Kidney glomerular epithelial cell (primary cell): ENCODE measurements at places on chromosomes 7 and 10.

DNA sequence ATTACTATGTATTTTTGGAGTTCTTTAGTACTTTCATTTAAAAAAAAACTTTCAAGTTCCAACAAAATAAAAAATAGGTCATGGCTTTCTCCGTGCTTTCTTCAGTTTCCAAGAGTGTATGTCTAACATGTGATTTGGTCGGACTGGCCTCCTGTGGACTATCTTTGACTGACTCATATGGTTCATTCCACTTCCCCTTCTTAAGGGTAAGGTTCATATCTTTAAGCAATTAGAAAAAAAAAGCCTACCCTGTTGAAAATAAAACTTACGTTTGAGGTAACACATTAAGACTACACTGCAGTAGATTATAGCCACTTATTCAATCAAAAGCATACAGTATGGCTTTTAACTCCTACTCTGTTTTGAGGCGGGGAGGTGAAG is 112.8 kb upstream of the AHR start:
- no peak for DNase-seq

DNA sequence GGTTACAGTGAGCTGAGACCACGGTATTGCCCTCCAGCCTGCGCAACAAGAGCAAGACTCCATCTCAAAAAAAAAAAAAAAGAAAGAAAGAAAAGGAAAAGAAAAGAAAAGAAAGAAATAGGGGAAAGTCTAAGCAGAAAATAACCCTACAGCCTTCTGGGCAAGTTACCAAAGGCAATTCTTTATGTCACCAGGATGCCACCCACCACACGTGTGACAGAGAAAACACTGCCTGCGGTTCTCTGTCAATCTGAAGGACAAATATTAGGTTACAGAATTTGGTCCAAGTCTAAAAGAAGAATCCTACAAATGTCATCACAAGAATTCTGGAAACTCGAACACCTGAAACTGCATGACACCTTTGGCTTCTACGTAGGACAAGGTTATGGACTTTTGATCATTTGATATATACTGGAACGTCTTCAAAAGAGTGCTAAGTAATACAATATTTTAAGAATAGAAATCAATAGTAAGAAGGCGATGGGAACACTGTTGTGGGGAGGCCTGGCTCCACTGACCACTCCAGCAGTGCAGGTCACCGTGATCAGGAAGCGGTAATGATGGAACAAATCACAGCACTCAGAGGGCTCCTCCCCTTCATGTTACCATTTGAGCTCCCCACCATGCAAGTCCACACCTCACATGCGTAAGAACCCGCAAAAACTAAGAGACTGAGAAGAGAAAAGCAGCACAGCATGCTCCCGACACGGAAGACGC is 75.8 kb downstream of the MAD1L1 start:
- DNase-seq: no peak

DNA sequence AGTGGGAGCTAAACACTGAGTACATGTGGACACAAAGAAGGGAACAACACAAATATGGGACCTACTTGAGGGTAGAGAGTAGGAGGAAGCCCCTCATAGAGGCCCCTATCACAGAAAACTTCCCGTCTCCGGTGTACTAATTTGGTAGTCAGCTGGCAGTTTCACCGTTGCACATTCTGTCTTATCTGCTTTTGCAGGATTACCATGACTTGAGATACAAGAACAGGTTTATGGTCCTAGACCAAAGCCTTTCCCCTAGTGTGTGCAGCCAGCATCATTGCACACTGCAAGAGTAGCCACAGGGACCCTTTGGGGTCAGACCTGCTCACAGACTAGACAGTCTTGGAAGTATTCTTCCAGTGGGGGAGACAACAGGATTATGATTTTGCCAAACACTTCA is 5.9 kb upstream of the IFIT1B start:
- no peak for DNase-seq

GRCh38 chr10:120042705-120043104 is 150.2 kb downstream of the SEC23IP start:
- DNase-seq: no peak

DNA sequence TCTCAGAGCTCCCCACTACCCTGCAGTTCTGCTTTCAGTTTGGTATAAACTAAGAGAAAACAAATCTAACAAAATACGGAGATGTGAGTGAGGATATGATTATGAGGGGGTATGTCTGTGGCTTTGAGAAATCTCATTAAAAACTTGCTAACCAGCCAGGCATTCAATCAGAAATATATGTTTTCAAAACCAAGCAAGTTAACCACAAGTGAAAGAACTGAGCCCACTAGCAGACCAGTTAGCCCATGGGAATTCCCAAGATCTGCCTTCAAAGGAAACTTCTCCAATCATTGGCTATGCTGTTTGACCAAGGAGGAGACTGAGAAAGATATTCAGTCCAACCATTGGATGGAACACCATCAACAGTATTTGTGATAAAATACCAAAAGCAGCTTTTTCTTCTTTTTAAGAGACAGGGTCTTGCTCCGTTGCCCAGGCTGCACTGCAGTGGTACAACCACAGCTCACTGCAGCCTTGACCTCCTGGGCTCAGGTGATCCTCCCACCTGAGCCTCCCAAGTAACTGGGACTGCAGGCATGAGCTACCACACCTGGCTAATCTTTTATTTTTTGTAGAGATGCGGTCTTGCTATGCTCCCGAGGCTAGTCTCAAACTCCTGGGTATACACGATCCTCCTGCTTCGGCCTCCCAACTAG is 41.2 kb downstream of the FGFR2 start:
- DNase-seq: no peak

DNA sequence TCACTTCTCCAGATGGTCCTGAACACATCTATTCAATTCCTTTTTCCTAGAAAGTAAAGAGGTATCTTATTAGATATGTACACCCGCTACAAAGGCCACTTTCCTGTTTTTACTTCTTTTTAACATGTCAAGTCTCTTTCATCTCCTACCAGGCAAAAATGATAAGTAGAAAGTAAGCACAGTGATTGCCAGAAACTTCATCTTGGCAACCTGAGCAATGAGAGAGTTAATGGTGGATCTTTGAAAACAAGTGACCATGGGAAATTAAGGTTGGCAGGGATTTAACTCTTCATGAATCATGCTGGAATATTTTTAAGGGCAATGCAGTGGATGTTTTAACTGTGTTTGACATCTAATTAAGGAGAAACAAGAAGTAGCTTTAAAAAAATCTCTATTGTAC is 2.7 kb downstream of the SEMA3A start:
- DNase-seq: peak; percentile 44

GRCh38 chr10:101629837-101630632 is 41.9 kb downstream of the DPCD start:
- no peak for DNase-seq

DNA sequence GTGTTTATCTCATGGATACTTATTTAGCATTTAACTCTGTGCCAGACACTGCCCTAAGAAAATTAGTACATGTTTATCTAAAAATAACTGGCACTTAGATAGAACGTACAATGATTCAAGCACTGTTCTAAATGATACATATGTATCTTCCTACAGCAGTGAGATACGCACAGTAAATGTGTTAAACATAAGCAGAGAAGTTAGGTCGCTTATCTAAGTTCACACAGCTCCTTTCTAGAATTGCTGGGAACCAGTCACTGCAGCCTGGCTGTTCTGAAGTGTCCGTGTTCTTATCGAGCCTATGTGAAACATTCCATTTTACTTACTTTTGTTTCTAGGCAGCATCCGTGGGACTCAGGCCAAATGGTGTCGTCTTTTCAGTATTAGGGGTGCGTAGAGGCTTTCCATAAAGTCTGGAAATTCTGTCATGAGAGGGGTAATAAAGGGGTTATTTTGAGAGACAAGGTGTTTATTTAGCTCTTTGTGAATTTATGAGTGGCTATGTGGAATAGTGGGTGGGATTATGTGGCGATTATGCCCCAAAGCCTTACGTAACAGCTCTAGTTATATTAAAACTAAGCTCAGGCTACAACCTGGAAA is 186.9 kb downstream of the SND1 start:
- no peak for DNase-seq

DNA sequence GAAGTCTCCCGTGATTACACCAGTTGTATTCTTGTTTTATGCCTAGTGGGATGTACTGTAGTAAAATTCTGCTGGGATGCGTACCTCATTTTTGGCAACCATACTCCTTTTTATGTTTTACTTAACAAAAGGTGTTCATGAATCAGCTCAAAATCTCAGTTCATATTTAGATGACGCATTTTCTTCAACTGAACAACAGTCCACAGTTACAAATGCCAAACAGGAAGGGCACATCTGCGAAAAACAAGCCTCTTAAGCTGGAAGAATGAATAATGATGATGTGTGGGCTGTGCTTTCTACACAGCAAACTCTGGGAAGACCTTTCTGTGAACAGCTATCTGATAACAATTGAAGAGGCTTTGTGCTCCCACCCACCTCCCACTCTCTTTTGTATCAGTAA is 68.4 kb upstream of the NRBF2 start:
- no peak for DNase-seq

GRCh38 chr7:127755521-127755920 is 103.5 kb downstream of the SND1 start:
- DNase-seq: no peak

- no peak for DNase-seq
These were observed 90.9 kb upstream of the BMPER start for GRCh38 chr7:33814400-33814799.

- no peak for DNase-seq
These were observed 626.5 kb downstream of the SDK1 start for GRCh38 chr7:3927446-3928110.

- DNase-seq: no peak
These were observed 326.4 kb downstream of the SFMBT2 start for GRCh38 chr10:7084280-7085005.

DNA sequence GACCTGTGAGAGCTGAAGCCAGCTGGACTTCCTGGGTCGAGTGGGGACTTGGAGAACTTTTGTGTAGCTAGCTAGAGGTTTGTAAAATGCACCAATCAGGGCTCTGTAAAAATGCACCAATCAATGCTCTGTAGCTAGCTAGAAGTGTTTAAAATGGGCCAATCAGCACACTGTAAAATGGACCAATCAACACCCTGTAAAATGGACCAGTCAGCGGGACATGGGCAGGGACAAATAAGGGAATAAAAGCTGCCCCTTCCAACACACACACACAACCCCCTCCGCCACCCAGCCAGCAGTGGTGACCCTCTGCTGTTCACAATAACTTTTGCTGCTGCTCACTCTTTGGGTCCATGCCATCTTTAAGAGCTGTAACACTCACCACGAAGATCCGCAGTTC is 7.1 kb downstream of the ZNF511 start:
- DNase-seq: no peak

GRCh38 chr10:132292287-132293200 is 15.2 kb downstream of the STK32C start:
- DNase-seq: no peak

DNA sequence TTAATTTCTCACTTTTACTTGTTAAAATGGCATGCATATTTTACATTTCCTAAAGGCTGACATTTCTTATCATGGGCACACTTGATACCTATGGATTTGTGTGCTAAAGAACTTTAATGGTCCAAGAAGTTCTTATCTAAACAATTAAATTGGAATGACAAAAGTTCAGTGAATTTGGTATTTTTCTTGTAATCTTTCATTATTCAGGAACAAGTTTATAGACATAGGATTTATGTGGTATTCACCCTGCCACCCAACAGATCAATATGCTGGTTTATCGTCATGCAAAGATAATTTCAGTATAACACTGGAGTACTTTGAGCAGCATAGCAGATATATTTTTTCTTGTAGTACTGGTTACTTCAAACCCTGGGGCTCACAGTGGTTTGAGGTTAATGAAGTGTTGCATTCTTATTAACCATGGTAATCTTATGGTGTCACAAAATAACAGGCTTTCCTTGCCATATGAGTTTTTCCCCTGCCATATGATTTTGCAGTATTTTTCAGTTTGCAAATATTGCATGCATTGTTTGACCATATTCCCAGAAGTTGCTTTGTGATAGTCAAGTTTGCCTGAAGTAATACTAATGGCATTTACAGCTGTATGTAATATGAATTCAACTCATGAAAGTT is 148.8 kb downstream of the PPP1R9A start:
- DNase-seq: peak; percentile 42

DNA sequence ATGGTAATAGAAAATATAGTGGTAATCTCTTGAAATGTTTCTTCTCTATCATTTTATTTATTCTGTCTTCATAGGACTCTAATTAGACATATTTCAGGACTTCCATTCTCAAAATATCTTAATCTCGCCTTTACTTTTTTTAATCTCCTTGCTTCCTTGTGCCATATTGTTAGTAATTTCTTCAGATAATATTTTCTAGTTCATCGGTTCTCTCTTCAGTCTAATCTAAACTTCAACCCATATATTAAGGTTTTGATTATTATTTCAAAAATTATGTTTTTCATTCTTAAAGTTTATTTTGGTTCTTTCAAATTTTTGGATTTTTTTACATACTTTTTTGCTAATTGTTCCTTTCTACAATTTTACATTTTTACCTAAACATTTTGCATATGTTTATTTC is 237.9 kb upstream of the DGKB start:
- no peak for DNase-seq

- DNase-seq: no peak
These were observed 53.5 kb downstream of the INSYN2A start for GRCh38 chr10:127142856-127143255.

- no peak for DNase-seq
These were observed 174.8 kb upstream of the CDCA7L start for GRCh38 chr7:22120391-22121053.

- no peak for DNase-seq
These were observed 640.4 kb downstream of the LRMDA start for GRCh38 chr10:76071653-76072365.

DNA sequence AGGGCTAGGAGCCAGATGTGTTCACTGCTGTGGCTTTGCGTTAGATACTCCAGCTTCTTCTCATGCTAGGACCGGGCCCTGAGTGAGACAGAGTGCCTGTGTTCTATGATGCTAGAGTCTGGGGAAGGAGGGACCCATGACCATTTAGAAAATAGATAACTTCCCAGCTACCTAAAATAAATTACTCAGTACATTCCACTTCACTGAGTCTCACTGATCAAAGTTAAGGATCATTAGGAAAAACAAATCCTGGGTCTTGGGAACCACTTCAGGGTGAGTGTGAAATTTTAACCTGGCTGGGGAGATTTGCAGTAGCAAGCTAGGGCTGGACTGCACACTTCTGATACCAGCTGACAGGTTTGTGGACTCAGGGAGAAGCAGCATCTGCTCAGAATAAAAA is 138.1 kb downstream of the EMX2 start:
- DNase-seq: peak; percentile 92

- DNase-seq: no peak
These were observed 202.7 kb downstream of the TAX1BP1 start for GRCh38 chr7:27942711-27943110.

DNA sequence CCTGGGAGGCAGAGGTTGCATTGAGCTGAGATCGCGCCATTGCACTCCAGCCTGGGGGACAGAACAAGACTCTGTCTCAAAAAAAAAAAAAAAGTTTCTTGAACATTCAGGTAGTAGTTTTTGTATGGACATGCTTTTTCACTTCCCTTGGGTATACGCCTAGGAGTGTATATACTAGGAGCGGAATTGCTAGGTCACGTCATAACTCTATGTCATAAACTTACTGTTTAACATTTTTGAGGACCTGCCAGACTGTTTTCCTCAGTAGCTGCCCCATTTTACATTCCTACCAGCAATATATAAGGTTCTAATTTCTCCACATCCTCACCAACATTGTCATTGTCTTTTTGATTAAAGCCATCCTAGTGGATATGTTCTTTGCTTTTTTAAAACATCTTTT is 51.6 kb downstream of the MKI67 start:
- no peak for DNase-seq
